ENCODE measurements at places on chromosomes 3 and 15.

- no peak for DNase-seq
These were observed 819.9 kb upstream of the DPPA4 start for GRCh38 chr3:110157221-110157620.

- no peak for DNase-seq
These were observed 39.0 kb downstream of the SLC6A6 start for GRCh38 chr3:14441240-14441919.

GRCh38 chr15:86659724-86660411 lies 580.2 kb downstream of the AGBL1 start:
- no peak for DNase-seq

GRCh38 chr15:84878504-84878903 lies 6.0 kb upstream of the SLC28A1 start:
- DNase-seq, result peak; percentile 1

- no peak for DNase-seq
These were observed 33.6 kb downstream of the GPR171 start for GRCh38 chr3:151169262-151169947.

DNA sequence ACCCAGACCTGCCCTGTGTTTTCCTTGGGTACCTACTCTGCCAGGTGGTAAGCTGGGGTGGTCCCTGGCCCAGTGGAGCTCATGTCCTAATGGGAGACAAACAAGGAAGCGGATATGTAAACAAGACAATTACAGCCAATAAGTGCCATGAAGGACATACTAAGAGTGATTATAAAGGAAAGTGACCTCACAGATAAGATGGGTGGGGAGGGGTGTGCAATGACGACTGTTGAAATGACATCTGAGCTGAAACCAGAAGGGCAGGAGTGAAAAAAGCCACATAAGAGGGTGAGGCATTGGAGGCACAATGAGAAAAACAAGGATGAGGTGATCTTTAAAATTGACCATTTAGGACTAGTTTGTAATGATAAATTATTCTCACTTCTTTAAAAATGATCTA lies 336.2 kb upstream of the IL12A start:
- no peak for DNase-seq

DNA sequence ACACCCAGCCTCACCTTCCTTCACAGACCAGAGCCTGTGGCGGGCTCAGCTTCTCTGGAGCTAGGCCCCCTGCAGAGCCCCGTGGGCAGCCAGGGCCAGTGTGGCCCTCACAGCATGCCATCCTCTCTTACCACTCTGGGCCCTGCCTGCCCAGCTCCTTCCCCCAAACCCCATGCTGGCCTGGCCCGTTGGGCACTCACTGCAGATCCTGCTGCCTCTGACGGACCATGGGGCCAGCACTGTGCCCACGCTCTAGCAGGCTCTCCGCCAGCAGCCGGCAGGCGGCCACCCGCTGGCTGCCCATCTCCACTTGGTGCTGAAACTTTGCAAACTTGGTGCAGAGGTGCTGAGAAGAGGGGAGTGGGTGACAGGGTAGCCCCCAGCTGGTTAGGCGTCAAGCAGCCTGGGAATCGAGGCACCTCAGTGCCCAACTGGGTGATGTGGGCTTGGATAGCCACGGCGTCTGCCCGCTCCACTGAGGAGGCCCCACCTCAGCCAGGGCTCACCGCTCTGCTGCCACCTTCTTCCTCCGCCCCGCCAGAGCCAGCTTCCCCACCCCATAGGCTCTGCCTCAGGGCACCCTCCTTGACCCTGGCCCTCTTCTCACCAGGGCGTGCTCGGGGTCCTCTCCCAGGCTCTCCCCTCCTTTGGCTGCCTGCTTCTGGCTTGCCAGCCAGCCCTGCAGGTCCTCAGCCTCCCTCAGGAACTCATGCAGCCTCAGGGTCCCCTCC lies 22.5 kb downstream of the SPTBN5 start:
- DNase-seq, result no peak

DNA sequence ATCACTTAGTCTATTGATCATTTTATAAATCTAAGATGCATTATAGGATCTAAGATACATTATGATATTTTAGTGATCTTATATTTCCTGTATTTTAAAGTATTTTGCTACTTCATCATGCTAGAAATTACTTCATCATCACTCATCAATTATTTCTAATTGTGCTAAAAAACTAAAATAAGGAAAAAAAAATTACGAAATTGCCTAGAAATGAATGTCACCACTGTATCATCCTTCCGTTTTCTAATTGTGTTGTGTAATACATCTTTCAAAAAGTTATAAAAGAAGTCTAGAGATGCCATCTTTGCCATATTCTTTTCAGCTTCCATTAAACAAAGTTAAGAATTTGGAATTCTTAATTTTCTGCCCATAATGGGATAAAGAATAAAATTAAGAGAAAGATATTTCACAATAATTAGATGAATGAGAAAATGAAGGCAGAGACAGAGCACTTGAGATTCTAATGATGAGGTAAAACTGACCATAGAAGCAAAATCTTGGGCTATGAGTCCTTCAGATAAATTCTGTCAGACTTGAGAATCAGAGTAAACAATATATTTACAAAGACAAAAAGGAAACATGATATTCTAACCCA lies 48.8 kb downstream of the ALDH1A2 start:
- DNase-seq, result no peak

GRCh38 chr3:139260041-139260486 lies 83.8 kb upstream of the MRPS22 start:
- DNase-seq, result no peak

GRCh38 chr3:188918093-188918492 lies 253.7 kb upstream of the TPRG1 start:
- no peak for DNase-seq

DNA sequence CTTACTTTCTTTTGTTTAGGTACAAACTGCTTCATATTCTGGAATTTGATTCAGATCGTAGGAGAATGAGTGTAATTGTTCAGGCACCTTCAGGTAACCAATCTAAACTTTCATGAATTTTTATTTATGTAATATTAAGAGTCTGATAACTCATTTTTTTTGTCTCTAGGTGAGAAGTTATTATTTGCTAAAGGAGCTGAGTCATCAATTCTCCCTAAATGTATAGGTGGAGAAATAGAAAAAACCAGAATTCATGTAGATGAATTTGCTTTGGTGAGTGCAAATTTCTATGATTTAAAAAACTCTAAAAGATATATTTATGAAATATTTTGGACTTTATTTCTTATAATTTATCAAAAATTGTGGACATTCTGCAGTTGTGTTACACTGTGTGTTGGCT lies 75.8 kb downstream of the ATP11B start:
- DNase-seq, result no peak

- no peak for DNase-seq
These were observed 58.6 kb downstream of the SYNM start for GRCh38 chr15:99163271-99164062.

GRCh38 chr3:55877703-55878102 lies 390.6 kb upstream of the WNT5A start:
- DNase-seq, result no peak

GRCh38 chr15:75025107-75025506 lies 1.7 kb downstream of the PPCDC start:
- no peak for DNase-seq

Measured in NCI-H748 treated with DMSO at 0.1 percent for 48 hours (cell line).